Caki2 (cell line): ENCODE measurements at places on chromosomes 6 and 20.
A peak's percentile ranks its signal among the peaks of the same experiment; 100 is the strongest.

DNA sequence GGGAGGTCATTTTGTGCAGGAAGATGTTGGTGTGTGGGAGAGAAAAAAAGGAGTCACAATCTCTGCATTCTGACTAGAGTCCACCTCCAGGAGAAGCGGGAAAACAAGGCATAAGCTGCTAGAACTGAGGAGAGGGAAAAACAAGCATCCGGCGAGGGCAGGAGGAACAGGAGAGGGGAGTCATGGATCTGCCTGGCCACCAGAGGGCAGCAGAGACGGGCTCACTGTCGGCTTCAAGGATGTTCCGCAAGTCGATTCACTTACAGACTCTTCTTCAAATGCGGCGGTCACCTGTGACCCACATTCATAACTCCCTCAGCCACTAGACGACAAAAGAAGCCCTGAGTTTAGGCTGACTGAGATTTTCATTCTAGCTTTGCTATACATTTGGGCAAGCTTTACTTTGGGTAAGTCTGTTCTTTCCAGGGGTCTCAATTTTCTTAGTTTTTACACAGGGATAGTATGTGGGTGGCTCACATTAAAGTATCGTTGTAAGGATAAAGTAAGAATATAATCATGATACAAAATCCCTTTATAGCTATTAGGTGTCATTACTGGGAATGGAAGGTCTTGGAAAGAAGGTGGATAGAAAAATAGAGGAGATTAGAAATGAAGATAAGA, 6.6 kb upstream of the BTNL2 start:
- DNase-seq, result peak; percentile 57

GRCh38 chr20:62452475-62453095, 23.2 kb downstream of the GATA5 start:
- DNase-seq, result no peak

GRCh38 chr20:64266988-64267387, 11.4 kb downstream of the PCMTD2 start:
- no peak for DNase-seq

DNA sequence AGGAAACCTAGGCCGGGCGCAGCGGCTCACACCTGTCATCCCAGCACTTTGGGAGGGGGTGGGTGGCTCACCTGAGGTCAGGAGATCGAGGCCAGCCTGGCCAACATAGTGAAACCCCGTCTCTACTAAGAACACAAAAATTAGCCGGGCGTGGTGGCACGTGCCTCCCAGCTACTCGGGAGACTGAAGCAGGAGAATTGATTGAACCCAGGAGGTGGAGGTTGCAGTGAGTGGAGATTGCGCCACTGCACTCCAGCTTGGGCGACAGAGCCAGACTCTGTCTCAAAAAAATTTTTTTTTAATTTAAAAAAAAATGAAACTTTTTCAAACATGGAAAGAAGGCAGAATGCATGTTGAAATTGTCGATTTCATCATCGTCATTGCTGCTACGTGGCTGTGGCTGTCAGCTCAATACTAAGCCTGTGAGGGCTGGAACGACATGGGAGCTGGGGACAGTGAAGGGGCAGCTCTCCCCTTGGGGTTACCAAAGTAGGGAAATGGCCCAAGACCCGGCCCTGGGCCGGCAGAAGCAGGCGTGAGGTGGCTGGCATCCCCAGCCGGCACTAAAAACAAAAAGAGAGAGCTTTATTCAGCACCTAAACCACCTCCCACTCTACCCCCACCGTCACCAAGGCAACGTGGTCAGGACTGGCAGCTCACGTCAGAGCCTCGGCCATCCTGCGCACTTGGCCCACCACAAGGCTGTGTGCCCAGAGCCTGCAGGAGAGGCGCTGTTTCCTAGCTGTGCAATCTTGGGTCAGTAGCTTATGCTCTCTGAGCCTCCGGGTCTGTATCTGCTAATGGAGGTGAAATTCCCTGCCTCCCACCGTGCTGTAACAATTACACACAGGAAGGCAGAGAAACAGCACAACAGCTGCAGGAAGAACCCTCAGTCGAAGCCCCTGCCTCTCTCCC, 30.8 kb downstream of the AGPAT4 start:
- DNase-seq, result no peak

GRCh38 chr6:126318797-126319196, 21.1 kb upstream of the CENPW start:
- no peak for DNase-seq

GRCh38 chr6:137727216-137727765, 139.8 kb upstream of the TNFAIP3 start:
- DNase-seq, result no peak

GRCh38 chr6:41370488-41371111, 35.2 kb downstream of the NCR2 start:
- DNase-seq, result no peak

DNA sequence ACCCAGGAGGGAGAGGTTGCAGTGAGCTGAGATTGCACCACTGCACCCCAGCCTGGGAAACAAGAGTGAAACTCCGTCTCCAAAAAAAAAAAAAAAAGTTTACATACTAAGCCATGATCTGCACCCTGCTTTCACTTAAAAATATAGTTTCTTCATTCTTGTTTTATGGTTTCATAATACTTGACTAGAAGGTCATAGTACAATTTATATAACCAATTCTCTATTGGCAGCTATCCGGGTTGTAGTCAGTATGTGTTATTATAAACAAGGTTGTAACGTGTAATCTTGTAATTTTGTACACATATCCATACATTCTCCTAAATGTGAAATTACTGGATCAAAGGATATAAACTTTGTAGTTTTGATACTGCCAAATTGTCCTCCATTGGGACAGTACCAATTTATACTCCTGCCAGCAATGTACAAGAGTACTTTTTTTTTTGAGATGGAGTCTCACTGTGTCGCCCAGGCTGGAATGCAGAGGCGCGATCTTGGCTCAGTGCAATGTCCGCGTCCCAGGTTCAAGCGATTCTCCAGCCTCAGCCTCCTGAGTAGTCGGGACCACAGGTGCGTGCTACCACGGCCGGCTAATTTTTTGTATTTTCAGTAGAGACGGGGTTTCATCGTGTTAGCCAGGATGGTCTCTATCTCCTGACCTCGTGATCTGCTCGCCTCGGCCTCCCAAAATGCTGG, 144.8 kb downstream of the GJA10 start:
- no peak for DNase-seq

DNA sequence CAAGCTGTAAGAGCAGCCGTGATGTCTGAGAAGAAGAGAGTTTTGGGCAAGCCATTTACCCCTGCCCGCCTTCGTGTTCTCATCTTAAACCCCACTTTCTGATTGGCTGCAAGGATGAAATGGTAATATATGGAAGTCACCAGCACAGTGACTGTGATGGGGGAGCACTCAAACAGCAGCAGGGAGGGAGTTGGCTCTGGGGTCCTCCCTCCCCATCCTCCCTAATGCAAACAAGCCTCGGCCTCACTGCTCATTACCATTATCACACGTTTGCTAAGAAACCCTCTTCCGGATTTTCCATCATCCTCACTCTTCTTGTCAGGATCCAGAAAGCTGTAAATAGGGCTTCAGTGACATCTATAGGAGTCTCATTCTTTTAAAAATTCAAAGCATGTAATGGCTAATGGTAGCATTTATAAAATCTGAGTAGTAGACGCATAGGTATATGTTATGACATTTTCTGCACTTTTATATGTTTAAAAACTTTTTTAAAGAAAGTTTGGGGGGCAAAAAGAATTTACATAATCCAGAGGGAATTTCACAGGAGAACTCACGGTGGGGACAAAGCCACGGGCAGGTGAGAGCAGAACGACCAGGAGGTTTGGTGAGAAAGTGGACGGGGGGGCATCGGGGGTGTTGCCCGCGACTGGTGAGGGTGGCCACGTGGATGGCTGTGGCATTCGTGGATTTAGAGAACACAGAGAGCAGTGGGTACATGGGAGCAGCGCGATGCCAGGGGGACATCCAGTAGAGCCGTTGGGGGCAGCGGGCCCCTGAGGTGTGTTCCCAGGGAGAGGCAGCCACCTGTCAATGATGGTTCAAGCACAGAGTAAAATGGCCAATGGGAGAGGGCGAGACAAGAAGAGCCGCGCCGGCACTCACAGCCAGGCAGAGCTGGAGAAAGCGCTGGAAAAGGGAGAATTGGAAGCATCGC, 29.6 kb downstream of the SUMO4 start:
- DNase-seq, result no peak

DNA sequence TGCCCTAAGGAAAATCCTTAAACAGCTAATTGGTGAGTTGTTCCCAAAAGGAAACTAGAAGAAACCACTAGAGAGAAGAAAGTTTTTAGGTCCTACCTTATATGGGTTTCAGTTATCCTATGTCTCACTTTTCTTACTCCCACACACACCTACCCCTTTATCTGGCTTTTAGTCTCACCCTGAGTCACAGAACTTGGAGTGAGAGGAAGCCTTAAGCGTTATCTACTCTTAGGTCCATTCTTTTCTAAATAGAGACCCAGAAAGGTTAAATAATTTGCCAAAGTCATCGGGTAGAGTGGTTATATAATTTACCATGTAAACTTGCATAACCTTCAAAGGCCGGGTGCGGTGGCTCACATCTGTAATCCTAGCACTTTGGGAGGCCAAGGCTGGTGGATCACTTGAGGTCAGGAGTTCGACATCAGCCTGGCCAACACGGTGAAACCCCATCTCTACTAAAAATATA, 4.3 kb upstream of the RPP21 start:
- no peak for DNase-seq

DNA sequence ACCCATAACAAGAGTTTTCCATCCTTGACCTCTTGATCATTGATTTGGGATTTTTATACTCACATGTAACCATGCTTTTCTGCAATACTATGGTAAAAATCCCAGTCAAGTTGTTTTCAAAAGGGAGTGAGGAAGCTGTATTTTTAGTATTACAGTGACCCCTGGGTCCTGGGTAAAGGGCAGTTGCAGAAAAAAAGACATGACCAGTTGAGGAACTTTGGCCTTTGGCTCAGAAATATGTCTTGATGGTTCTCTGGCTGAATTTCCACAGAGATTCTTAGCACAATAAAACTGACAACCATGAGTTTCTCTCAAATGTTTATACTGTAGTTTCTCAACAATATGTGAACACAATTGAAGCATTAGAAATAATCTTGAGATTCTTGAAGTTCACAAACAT, 28.6 kb upstream of the PRL start:
- no peak for DNase-seq

GRCh38 chr6:23951691-23952090, 174.3 kb upstream of the NRSN1 start:
- no peak for DNase-seq

GRCh38 chr20:8658103-8658502, 410.8 kb upstream of the PLCB4 start:
- no peak for DNase-seq

GRCh38 chr20:37393863-37394542, 48.1 kb downstream of the SRC start:
- DNase-seq, result no peak

DNA sequence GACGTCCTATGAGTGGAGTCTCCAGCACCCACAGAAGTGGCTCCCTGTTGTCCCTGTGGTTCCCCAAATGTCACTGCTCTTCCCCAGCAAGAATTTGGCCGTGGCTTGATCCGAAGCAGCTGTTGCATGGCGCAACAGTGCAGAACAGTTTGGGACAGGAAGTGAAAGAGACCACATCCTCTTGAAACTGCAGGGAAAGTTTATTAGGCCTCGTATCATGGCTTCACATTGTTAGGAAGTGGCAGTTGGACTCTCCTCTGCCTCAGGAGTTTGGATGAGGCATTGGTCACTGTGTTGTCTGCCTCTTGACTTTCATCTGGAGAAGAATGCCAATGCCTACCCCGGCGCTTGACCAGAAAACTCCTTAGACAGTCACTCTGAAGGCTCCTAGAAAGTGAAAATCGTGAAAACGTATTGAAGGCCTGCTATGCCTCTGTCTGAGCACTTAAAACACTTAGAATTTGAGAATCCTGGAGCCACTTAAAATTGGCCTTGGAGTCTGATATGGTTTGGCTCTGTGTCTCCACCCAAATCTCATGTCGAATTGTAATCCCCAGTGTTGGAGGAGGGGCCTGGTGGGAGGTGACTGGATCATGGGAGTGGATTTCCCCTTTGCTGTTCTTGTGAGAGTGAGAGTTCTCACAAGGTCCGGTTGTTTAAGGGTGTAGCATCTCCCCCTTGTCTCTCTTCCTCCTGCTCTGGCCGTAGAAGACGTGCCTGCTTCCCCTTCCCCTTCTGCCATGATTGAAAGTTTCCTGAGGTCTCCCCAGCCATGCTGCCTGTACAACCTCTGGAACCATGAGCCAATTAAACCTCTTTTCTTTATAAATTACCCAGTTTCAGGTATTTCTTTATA, 334.9 kb upstream of the JARID2 start:
- no peak for DNase-seq

DNA sequence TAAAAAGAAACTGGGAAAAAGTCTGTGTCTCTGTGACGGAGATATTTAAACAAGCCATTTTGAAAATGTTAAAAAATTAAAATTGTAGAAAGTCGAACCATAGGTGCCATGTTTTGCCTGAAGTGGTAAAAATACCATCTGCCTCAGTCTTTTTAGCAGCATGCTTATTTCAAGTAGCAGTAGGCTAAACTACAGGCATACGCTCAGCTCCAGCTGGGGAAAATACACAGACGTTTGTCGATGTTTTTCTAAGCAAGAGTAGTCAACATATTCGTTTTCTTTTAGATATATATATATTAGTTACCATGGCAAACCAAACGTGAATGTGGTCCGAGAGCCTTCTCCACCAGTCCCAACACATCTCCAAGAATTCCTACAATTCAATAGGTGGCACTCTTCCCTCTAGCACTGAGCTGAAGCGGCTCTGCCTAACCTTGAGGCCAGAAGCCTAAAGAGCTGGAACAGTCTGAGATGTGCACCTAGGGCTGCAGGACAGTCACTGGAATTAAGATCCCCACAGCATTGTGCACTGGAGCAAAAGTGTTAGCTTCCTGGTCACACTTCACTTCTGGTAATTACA, 70.2 kb upstream of the BEND3 start:
- DNase-seq, result peak; percentile 7

- no peak for DNase-seq
These were observed 82.1 kb downstream of the KCNB1 start for GRCh38 chr20:49400410-49400809.
